Activated effector memory CD4-positive, alpha-beta T cell treated with Interleukin-2 at 50 U/mL for 16 hours (primary cell): ENCODE measurements at places on chromosomes 12 and 14.

DNA sequence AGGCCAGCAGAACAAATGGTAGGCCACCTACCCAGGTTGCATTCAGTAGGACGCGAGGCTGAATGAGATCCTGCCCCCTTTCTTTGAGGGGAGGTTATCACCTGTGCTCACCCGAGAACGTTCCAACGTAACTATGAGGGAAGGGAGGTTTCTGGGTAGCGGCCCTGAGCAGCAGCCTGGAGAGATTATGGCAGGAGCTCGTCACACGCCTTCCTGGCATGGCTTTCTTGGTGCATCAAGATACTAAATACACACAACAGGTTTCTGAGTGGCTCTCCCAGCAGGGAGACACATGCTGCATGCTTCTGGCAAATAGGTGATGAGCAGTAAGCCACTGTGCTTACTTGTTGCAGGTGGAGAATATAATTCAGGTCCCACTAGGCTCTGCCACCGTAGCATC, 147.7 kb downstream of the CALM1 start:
- DNase-seq: no peak

DNA sequence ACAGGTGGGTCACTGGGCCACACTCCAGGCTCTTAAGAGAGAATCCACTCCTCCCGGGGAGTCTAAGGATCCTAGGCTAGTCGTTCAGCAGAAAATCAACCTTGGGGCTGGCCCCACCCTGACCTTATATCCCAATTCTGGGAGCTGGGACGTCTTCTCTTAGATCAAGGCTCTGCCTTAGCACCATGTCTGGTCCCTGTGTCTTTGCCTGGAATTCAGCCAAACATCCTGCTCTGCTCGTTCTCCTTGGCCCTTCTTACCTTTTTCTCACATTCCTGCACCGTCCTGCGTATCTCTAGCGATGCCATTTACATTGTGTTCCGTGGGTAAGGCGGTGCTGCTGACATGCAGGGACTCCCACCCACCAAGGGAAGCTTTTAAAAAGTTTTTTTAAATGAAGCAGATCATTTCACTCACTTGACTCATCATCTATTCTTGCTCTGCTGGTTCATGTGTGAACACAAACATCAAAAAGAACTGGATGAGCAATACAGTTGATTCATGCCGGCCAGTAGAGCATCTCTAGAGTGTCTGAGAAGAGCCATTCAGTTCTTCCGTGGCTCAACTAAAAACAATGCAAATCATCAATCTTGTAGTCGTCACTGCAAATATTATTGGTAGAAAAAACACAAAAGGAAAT, 50.2 kb downstream of the KCNK13 start:
- DNase-seq: no peak

GRCh38 chr14:31196839-31197492, 10.6 kb downstream of the HECTD1 start:
- DNase-seq: no peak

GRCh38 chr12:126185025-126185424, 1119.8 kb downstream of the AACS start:
- no peak for DNase-seq

DNA sequence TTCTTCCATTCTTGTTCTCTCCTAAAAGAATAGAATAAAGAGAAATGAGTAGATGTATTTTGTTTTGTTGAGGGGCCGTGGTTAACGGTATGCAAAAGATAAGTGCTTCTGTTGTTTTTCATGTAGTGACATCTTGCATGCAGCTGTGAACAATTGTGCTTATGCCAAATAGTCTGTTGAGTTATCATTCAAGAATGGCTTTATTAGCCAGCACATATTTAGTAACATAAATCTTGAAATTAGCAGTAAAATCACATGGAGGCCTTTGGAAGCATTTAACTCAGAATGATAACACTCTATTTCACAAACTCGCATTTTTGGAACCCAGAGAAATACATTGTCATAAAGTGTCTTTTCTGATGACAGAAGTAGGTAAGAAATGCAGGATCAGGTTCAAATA, 1772.0 kb upstream of the FLRT2 start:
- no peak for DNase-seq

GRCh38 chr12:55723516-55724225, 3.5 kb downstream of the RDH5 start:
- no peak for DNase-seq

DNA sequence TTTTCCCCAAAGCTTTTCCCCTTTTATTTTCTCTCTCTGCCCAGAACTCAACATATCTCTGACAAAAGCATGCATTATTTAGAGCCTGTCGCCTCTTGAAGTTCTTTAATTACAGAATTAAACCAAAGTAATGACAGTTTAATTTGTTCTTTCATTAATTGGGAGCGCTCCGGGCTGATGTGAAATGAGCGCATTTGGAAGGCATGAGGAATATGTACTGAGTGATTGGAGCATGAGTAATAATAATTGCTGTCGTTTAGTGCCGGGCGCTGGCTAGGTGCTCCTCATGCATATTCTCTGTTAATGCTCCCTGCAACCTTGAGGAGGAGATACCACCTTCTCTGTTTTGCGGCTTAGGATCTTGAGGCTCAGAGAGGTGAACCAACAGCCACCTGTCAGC, 120.5 kb downstream of the SLC25A47 start:
- DNase-seq: no peak

DNA sequence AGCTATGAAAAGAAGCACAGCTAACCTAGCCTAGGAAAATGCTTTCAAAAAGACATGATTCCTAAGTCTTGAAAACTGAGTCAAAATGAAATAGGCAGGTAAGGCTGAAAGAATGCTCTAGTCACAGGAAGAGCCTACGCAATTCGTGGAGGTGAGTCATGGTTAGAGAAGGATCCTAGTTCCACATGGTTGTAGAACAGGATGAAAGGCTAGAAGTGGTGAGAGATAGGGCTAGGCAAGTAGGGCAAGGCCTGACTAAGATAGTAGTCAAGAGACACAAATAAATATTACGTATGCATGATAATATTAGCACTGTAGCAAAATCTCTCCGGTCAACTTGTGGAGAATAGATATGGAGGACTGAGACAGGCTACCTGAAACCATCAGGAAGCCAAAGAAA, 47.2 kb downstream of the PLCZ1 start:
- DNase-seq: no peak

DNA sequence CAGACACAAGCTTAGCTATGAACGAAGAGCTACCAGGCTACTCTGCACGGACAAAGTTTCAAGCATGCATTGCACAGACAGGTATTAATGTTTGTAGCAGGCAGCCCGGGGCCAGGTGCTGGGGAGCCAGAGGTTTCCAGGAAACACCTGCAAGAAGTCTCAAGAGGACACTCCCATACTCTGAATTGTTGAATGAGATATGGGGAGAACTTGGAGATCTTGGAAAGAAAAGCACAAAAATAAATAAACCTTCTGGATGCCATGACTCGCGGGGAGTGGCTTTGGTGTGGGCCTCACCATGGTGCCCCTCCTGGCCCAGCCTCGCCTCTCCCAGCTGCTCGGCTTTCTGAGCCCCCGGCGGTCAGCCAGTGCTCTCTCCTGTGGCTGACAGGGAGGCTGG, 186.8 kb downstream of the TTC7B start:
- no peak for DNase-seq

- no peak for DNase-seq
Measured at GRCh38 chr14:60777856-60778578, 43.5 kb downstream of the MNAT1 start.

DNA sequence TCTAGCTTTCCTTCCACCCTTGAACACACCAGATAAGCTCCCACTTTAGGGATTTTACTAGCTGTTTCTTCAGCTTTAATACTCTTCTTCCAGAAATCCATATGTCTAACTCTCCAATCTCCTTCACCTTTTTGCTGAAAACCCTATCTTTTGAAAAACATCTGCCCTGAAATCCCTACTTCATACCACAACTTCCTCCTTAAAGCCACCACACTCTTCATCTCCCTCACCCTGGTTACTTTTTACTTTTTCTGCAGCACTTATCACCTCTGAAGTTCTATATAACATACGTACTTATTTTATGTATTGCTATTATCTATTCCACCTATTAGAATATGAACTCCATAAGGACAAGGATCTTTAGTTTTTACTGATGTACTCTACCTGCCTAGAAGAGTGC, 28.6 kb upstream of the PTPRQ start:
- no peak for DNase-seq

GRCh38 chr14:22814941-22815713, at the start of gene SLC7A7:
TSS of gene SLC7A7 (minus strand) at chr14:22815435. CDS start at chr14:22813398, 2,037 bp downstream.
- no peak for DNase-seq

- DNase-seq: no peak
Measured at GRCh38 chr14:98144964-98145363, 1127.0 kb downstream of the BCL11B start.

GRCh38 chr12:84701041-84701440, 211.6 kb downstream of the SLC6A15 start:
- DNase-seq: no peak

DNA sequence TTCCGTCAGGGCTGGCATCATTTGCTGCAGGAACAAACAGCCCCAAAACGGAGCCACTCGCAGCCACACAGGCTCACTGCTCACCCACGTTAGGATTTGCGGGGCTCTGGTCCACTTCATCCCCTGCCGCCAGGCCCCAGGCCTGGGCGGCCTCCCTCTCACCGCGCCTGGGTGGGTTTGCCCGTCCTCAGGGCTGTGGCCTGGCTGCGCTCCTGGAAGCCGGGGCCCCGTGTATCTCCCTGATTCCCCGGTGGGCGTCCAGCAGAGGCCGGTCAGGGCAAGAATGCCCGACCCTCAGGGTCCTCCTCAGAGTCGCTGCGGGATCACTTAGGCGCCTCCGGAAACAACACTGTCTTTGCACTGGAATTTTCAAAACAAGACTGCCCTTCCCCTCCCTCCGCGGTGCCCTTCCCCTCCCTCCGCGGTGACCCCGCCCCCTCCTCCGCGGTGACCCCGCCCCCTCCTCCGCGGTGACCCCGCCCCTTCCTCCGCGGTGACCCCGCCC, 15.7 kb upstream of the FBRSL1 start:
- peak; percentile 25 for DNase-seq

DNA sequence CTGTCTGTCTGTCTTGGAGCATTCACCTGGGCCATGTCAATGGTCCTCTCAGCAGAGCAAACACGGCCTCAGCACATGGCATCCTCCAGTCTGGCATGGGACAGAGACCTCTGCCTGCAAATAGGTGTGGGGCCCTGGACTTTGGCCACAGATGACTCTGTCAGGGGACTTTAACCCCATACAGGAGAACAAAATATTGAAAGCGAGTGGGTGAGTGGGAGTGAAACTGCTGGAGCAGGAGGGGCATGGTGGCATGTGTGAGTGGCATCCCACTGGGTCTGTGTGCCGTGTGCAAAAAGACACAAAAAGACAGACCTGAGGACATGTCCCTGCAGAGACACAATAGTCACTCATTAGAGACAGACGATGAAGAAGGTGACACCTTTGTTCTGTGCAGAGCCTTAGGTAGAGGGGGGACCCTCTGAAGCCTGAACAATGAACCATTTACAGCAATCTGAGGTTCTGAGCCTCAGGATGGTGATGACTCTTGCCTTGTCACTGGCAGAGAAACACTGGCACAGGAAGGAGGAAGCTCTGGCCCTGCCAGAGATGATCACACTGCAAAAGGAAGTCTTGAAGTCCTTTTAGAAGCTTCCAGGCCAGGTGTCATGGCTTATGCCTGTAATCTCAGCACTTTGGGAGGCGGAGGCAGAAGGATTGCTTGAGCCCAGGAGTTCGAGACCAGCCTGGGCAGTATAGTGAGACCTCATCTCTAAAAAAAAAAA, 7.5 kb downstream of the LAG3 start:
- DNase-seq: no peak

DNA sequence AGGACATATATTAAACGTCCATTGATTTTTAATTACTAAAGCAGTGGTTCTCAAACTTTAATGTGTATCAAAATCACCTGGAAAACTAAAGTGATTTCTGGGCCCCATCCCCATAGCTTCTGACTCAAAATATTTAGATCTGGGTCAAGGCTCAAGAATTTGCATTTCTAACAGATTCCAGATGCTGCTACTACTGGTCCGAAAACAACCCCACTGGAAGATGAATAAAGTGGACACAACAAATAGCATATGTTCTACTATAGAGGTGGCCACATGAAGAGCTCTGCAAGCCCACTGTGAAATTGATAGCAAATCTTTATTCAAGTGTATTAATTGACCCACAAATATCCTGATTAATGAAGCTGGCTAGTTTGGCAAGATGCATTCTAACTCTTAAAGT, 69.4 kb downstream of the SPATA7 start:
- DNase-seq: no peak

- DNase-seq: no peak
Measured at GRCh38 chr12:6092784-6093722, 31.4 kb downstream of the VWF start.

DNA sequence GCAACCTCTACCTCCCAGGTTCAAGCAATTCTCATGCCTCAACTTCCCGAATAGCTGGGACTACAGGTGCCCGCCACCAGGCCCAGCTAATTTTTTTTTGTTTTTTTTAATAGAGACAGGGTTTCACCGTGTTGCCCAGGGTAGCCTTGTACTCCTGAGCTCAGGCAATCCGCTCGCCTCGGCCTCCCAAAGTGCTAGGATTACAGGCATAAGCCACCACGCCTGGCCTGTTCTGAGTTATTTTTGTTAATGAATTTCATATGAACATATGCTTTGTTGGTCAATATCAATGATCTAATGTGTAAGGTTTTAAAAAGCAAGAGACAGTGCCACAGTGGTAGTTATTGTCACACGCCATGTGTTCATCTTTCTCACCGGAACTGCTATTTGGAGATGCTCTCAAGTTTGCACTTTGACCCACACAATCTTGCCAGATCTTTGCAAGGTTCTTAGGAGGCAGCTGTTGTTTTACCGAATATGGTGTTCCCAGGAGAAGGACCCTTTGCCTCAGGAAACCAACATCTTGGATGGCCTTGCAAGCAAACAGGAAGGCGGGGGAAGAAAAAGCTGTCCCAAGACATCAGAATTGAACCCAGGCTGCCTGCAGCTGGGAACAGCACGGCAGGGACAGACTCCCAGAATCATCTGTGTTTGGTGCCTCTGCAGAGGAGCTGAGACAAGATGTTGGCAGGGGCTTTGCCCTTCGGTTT, 30.0 kb downstream of the GALNT16 start:
- no peak for DNase-seq

DNA sequence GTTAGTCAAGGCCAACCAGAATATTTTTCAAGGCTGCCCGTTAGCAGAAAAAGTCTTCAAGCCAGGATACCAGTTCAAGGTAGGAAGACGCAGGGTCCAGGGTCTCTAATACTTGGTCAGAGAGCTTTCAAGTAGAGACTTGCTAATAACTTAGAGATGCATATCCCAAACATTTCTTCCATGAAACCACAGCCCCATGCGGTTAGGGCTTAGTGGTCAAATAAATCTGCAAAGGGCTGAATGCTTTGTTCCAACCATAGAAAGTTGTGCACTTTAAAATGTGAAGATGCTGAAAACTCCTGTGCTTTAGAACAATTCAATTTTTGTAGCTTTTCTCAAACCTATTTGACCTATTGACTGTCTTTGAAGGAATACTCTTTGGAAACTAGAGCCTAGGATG, 208.9 kb downstream of the PIK3C2G start:
- no peak for DNase-seq

- DNase-seq: no peak
Measured at GRCh38 chr12:31897781-31898503, 61.3 kb upstream of the RESF1 start.

DNA sequence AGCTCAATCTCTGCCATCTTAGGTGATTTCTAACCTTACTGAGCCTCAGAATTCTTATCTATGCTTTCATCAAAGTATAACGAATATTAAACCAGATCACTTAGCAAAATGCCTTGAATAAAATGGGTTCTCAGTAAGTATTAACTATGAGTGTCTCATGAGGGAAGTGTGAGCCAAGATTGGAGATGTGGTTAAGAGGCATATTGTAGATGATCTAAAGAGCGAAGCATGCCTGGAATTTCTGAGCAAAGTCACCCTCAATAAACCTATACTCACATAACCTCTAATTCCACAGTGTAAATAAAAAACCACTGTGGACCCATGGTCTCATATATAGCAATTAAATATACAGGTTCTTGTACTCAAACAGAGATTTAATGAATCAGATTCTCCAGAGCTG, 193.1 kb upstream of the FSCB start:
- no peak for DNase-seq
